ENCODE measurements at places on chromosomes 7 and 10.

DNA sequence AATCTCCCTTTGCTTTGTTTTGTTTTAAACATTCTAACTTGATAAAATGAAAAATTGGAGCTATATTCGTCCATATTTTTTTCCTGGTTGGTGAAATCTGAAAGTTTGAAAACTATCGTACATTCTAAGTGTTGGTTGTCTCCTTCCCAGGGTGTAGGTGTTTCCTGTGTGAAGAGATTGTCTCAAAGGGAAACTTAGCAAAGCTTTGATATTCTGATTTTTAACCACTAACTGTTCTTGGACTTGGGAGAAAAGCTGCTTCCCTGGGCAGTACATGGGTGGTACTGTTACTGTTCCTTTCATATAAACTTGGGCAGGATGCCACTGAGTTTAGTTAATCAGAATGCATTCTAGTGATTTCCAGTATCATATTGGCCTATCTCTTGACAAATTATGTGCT, 253.5 kb upstream of the LRGUK start:
- DNase-seq, result peak; percentile 7

DNA sequence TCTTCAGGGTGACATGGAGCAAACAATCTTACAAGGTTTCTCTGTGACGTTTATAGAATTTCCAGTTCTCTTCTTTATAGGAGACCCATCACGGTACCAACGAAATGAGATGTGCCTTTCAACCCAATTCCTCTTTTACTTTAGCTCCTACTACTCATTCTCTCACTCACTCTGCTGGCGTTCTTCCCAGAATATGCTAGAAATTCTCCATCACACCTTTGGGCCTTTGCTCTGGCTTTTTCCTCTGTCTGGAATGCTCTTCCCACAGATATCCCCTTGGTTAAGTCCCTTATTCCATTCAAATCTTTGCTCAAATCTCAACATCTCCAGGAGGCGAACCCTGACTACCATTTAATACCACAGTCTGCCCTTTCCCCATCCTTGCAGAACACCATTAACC, 39.0 kb downstream of the SEMA3C start:
- DNase-seq, result peak; percentile 52

- DNase-seq, result no peak
Measured at GRCh38 chr10:36559412-36560400, 565.7 kb upstream of the ANKRD30A start.

DNA sequence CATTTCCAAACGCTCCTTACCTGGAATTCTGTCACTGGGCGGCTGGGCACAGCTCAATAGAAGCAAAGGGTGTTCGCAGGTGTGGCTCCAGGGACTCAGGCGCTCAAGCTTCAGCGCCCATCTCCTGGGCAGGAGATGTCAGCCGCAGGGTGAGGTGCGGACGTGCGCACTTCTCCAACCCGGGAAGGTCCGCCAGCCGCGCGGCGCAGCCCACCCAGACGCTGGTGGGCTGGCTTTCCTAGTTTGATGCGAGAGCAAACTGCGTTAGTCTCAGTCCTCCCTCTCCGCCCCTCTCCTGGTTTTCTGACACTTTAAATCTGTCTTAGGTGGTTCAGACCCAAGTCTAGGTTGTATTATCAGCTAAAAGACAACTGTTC, 267 bp downstream of the CALCR start:
- DNase-seq, result peak; percentile 29

GRCh38 chr10:51302316-51302715, 228.0 kb downstream of the PRKG1 start:
- DNase-seq, result no peak

DNA sequence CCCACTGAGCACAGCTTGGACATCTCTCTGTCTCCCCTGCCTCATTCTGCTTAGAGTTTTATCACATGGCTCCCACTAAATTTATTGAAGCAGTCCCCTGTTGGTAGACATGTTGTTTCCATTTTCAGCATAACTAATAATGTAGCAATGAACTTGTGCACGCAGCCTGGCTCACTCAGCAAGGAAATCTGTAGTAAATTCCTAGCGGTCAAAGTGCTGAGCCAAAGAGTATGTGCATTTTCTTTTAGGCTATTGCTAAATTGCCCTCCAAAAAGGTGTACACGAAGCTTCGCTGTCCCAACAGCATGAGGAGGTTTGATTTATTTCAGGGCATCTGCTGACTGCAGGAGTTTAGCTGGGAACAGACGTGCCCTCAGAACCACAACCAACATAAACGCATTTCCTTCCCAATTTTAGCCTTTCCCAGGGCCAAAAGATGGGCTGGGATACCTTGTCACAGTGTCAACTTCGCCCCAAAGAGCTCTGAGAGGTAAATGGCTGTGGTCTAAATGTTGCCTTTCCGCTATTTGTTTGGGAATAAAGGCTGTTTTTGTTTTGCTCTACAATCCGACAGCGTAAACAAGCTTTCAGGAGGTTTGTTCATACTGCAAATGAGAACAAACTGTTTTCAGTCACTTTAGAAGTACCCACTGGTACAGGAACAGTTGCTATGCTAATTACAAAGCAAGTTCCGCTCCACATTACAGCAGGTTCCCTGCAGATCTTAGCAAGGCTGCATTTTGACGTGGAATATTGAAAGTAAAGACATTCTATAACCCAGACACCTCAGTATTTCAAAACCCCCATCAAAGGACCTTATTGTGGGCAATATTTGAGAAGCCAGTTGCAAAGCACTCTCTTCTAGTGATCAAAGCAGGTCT, 16.8 kb downstream of the VSIR start:
- no peak for DNase-seq

DNA sequence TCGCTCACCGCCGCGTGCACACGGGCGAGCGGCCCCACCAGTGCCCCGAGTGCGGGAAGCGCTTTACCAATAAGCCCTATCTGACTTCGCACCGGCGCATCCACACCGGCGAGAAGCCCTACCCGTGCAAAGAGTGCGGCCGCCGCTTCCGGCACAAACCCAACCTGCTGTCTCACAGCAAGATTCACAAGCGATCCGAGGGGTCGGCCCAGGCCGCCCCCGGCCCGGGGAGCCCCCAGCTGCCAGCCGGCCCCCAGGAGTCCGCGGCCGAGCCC, 3.3 kb downstream of the REPIN1 start:
- DNase-seq, result no peak

GRCh38 chr7:150329331-150330120, 6.2 kb upstream of the ACTR3C start:
- no peak for DNase-seq

DNA sequence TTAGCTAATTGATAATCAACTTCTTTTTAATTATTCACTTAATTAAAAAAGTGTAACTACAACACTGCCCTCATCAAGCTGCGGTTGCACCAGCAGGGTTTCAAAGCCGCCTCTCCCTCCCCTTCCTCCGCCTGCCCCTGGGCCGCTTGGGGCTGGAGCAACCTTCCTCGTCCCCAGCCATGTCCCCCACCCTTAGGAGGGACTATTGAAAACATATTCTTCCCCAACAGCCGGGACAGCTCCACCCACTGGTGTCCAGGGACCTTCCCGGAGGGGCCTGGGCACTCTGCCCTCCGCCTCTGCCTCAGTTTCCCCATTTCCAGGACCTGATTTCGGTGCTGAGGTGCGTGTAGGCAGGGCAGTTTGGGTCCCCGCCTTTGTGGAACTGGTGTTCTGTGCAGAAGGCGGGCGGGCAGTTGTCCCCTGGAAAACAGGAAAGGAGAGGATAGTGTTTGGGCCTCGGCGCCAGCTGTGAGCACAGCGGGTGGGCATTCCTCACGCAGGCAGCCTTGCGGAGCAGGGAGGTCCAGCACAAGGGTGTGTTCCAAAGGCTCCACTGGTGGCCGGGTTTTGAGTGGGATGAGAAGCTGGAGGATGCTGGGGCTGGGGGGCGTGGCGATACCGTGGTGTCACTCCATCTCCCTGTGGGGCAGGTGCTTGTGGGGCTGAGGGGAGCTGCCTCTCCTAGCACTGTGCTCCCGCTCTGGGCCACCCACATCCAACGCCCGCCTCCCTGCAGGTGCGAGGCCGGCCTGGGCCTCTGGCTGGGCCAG, 15.7 kb downstream of the UNCX start:
- no peak for DNase-seq

DNA sequence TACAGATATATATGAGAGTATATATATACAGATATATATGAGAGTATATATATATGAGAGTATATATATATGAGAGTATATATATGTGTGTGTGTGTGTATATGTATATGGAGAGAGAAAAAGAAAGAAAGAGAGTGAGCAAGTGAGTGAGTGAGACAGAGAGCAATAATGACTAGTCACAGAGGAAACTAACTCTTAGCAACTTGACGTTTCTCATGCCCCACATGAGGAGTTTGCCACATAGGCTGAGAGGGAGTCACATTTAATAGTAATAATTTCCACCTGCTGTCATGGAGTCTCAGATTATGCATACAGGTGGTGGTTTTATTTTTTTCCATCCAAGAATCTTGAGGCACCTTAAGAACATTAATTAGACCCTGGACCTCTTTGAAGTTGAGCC, 199.9 kb downstream of the GATA3 start:
- DNase-seq, result no peak

DNA sequence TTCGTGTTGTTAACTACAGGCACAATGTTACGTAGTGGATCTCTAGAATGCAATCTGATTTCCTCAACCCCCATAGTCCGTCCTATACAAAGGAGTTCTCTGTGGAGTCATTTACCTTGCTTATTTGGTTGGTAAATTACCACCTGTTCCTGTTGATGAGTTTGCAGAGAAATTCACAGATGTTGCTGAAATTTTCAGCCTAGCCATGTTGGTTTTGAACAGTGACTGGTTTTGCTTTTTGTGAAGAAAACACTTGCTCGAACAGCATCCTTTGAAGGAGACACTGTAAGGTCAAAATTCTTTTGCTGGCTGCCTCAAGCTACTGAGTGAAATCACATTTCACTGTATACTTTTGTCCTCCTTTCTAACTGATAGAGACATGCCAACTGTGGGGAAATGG, 15.4 kb upstream of the PRKCQ start:
- no peak for DNase-seq

- DNase-seq, result no peak
Measured at GRCh38 chr7:2603044-2603965, 28.5 kb upstream of the TTYH3 start.

DNA sequence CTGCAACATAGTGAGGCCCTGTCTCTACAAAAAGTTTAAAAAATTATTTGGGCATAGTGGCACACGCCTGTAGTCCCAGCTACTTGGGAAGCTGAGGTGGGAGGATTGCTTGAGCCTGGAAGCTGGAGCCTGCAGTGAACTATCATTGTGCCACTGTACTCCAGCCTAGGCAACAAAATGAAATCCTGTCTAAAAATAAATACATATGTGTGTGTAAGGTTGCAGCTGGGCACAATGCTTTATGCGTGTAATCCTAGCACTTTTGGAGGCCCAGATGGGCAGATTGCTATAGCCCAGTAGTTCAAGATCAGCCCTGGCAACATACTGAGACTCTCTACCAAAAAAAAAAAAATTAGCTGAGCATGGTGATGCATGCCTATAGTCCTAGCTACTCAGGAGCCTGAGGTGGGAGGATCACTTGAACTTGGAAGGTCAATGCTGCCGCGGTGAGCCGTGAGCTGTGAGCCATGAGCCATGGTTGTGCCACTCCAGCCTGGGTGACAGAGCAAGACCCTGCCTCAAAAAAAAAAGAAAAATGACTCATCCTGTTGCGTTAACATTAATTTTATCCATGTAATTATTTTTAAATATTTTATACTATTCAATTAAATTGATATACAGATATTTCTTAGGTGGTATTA, 38.3 kb downstream of the CCAR1 start:
- DNase-seq, result no peak

GRCh38 chr7:106121189-106121810, 9.2 kb upstream of the SYPL1 start:
- no peak for DNase-seq

DNA sequence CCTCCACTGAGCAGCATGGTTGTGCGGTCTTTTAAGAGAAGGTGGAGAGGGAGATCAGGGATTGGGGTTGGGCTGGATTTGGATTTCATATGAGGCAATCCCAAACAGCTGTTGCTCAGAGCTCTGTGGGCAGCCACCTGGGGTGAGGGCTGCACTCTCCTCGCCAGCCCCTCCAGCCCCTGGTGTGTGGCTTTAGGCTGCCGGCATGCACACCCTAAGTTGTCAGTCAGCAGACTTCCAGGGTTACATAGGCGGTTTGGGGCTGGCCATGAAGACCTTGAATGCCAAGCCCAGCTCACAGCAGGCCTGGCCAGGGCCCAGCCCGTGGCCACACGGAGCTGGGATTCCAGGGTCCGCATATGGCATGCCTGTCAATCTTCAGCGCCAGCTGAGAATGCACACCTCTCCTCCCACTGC, 54.8 kb downstream of the ZMIZ1 start:
- no peak for DNase-seq

DNA sequence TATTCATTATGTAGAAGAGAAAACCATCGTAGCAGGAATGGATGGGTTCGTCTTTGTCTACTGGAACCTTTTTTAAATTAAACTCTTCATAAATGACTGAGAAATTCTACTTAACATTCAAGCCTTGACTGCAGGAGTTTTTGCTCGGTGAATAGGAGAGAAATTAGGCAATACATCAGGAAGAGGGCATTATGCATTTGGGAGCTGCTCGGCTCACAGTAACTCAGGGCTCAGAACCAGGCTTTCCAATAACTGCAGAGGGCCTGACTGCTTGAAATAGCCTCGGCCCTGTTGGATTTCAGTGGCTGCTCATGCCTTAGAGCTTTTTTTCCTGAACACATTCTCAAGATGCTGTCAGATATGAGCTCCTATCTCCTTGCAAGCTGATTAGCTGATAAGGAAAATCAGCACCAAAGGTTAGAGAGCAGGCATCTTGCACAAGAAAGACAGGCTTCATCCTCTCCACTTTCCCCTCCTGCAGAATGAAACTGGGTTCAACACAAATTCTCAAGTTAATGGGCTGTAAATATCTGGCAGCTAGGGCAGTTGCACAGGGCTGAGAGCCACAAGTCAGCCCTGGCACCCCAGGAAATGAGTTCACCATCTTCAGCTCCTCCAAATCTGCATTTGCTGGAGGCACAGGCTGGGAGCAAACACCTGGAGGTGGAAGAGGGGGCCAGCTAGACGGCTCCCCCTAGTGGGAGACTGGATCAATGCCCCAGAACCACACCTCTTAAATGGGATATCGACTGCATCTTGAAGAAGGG, 24.3 kb downstream of the TECTB start:
- DNase-seq, result peak; percentile 40

GRCh38 chr7:70189776-70190175, 591.5 kb downstream of the AUTS2 start:
- DNase-seq, result no peak

GRCh38 chr10:80486785-80487420, 32.8 kb downstream of the TSPAN14 start:
- no peak for DNase-seq

DNA sequence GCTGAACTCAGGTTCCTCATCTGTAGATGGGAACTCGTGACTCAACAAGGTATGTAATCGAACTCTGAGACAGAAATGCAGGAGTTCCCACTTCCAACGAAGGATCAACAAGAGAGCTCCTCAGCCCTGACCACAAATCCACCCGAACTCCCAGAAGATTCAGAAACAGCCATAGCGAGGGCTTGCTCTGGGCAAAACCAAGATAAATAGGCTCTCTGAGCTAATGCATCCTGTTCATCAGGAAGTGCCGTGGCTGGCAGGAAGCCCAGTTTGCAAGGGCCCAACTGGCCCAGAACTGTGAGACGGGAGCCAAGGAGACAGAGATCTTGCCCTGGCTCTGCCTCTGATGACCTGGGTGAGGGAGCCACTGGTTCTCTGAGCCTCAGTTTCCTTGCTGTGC, 141.7 kb upstream of the PFKP start:
- DNase-seq, result no peak
